Activated CD4-positive, alpha-beta T cell treated with anti-CD3 and anti-CD28 coated beads, Interleukin-2, amount 50 U/mL, for 48 hours (primary cell): ENCODE measurements at places on chromosomes 11 and 22.

- DNase-seq = no peak
Observed at GRCh38 chr22:50224071-50224470, 20.8 kb downstream of the TUBGCP6 start.

GRCh38 chr11:80165744-80166143 lies 724.9 kb upstream of the TENM4 start:
- DNase-seq = no peak

DNA sequence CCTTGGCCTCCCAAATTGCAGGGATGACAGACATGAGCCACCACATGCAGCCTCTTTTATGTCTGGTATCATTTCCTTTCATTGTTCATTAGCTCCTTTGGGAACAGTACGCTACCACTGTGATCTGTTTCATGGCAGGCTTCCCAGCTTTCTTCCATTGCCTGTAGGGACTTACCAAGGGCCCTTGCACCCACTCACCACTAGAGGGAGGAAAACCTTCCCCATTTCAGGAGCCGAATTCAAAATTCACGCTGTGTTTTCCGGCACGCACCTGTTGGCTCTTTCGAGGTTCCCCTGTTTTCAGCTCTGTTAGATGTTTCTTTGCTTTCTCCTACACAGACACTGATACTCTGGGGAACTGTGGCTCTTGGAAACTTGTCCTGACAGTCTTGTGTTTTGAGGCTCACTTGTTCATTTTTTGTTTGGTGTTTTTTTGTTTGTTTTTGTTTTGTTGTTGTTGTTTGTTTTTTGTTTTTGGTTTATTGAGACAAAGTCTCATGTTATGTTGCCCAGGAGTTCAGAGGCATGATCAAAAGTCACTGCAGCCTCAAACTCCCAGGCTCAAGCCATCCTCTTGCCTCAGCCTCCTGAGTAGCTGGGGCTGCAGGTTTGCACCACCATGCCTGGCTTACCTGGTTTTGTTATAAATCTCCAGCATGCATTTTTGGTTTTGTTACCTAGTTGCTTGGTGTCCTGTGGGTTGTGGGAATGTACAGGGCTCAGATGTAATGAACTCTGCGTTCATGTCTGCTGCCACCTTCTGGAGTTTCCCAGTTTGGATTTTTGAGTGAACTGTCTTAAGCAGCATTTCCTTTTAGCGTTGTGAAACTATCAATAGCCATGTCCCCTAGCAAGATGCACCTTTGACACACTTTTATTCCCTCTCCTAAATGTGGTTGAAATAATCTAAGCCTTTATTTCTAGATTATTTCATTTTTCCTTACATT lies 2.3 kb downstream of the KRTAP5-11 start:
- peak; percentile 50 for DNase-seq

DNA sequence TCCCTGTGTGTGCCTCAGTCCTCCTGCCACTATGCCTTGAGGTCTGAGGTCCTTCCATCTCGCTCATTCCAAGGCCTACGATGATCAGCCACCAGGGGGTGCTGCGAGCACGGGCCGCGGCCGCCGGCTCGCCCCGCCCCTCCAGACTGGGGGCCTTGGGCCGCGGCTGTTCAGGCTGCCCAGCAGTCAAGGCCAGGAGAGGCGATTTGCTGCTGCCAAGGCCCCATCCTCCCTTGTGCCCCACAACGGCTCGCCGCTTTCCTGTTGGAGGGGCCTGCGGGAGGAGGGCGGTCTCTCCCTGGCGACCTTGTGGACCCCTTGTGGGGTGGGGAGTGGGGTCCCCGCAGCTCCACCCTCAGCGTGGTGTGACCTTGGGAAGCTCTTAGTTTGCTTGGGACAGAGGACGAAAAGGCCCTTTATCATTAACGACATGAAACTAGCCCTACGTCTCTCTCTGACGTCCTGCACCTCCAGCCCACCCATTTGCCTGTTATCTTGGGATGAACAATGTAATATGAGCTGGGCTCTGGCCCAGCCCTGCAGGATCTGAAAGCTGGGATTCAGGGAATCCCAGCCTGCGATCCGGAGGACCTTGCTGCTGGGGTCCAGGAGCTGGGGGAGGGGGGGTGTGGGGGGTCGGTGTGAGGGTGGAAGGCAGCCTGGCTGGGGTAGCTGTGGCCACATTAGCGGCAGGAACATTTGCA lies 5.3 kb upstream of the GALR3 start:
- DNase-seq = peak; percentile 88

- no peak for DNase-seq
Observed at GRCh38 chr11:34075178-34075820, 23.8 kb downstream of the CAPRIN1 start.

DNA sequence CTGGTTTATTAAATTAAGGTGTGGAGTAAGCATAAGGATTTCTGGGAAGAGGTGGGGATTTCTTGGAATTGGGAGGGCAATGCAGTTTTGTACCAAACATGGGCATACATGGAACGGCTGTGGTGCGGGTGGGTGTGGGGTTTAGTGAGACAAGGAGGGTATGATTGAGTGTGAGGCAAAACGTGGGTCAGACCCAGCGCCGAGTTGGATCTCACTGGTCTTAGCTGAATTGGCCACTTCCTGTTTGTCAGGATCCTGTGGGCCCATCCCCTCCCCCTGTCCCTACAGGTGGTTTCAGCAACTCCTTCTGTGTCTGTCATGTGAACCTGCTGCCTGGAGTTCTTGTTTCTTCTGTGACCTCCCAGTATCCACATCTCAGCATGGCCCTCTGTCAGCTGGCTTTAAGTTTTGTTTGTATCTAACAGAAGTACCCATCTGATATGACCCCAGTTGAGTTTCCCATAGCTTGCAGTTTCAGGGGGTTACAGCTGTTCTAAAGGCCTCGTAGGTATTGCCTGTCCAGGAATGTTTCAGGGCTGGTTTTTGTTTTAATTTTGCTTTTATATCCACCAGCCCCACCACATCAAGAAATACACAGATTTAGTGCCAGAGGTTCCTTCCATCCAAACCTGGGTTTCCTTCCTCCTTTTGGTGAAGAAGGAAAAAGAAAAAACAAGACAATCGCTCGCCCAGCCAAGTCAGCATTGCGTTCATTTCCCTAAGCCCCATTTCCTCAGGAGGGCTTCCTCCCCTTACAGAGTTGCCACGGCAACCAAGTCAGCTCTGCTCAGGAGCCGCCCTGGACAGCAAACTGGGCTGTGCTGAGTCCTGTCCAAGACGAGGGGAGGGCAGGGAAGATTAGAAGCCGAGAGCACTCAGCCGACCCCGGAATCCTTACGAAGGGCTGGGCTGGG lies 6.0 kb downstream of the APOL1 start:
- peak; percentile 65 for DNase-seq

DNA sequence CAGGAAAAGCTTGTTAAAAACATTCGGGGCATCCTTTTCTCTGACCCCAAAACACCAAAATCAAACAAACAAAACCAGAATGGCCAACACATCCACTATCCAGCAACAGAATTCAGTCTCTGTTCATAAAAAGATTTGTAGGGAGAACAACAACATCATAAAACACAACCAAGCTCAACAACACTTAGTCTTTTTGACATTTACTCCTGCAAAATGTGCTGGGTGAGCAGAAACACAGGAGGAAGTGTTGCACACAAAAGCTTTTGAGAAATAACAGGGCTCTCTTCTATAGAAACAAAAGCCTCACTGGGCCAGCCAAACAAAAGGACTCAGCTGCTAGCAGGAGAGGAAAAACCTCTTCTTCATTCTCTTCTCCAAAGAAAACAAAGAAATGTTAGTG lies 736.0 kb upstream of the CCDC90B start:
- DNase-seq = no peak

GRCh38 chr22:16783930-16784354 lies 41.3 kb downstream of the XKR3 start:
- no peak for DNase-seq

GRCh38 chr22:42905702-42906183 lies 48.7 kb upstream of the ARFGAP3 start:
- no peak for DNase-seq

DNA sequence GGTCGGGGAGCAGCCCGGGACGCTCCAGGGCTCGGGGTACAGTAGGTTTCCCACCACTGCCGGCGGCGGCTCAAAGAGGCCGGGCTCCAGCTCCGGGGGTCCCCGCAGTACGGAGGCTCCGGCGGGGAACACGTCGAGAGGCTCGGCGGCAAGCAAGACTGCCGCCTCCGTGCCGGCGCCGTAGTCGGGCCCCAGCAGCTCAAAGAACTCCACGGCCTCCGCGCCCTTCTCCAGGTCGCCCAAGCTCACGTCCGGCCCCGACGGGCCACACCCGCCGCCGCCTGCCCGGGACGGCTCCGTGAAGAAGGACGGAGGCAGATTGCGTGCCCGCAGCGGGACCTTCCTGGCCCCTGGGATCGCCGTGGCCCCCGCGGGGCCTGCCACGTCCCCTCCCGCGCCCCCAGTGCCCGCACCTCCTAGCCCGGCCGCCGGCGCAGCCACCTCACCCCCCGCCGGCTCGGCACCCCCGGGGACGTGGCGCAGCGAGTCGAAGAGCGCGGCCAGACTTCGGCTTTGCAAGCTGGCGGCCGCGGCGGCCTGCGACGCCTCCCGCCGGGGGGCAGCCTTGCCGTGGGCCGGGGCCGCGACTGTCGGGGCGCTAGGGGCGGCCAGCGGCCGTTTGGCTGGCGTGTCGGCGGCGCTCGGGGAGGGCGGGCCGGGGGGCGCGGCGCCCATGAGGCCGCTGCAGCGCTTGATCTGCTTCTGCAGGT lies 775 bp downstream of the FAM181B start:
- peak; percentile 9 for DNase-seq

DNA sequence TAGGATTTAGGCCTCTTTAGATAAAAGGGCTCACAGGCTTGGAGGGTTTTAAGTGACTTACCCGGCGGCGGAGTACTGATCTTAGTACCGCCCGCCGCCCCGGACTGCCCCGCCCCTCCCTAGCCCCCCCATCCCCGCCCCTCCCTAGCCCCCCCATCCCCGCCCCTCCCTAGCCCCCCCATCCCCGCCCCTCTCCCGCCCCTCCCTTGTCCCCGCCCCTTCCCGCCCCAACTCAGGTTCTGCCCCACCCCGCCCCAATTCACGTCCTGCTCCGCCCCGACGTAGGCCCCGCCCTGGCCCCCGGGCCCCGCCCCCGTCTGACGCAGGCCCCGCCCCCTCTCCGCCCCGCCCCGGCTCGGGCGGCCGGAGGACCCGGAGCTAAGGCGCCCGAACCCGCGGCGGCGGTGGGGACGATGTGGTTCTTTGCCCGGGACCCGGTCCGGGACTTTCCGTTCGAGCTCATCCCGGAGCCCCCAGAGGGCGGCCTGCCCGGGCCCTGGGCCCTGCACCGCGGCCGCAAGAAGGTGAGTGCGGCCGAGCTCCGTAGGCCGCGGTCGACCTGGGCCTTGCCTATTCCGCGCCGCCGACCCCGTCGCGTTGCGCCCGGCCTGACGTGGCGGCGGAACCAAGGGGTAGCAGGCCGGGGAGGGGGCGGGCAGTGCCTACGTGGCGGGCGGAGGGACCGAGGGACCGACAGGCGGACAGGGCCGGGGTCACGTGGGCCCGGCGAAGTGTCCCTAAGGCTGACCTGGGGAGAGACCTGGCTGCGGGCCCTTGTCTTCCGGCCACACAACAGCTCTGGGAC lies at the start of gene SCYL1:
Gene SCYL1, plus strand, starts transcription at position 343 of the 805 bp plus-strand sequence. Its CDS starts 71 bp downstream, at position 414.
- peak; percentile 74 for DNase-seq

- DNase-seq = no peak
Observed at GRCh38 chr22:44648821-44649565, 53.0 kb upstream of the PRR5 start.

DNA sequence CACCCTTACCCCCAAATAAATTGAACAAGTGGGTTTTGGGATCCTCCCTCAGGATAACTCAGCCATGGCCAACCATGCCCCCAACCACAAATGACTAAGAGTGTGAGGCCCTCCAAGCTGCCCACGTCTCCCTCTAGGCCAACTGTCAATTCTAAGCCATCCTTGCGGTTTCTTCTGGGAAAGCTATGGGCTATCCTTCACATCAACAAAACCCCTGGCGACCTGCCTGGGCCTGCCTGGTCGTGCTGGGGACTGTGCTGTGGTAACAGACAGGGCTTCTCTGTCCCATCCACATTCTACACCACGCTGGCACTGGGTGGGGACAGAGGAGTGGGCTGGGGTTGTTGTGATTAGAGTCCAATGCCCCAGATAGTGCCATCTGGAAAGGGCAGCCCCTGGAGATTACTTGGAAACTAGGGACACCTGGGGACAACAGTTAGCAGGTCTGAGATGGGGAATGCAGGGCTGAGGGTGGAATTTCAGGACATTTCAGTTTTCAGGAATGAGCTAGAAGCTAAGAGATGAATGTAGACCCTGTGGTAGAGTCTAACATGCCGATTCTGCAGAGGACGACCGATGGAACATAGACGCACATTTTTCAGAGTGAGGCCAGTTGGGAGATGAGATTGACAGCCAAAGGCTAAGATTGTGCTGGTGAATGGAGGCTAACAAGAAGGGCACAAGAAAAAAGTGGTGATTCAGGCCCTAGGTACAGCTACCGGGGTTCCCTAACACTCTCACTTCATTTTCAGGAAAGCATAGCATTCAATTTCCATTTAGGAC lies 131.9 kb downstream of the RASSF10 start:
- DNase-seq = no peak
